RWPE1 (cell line): ENCODE measurements at places on chromosomes 12 and 14.

DNA sequence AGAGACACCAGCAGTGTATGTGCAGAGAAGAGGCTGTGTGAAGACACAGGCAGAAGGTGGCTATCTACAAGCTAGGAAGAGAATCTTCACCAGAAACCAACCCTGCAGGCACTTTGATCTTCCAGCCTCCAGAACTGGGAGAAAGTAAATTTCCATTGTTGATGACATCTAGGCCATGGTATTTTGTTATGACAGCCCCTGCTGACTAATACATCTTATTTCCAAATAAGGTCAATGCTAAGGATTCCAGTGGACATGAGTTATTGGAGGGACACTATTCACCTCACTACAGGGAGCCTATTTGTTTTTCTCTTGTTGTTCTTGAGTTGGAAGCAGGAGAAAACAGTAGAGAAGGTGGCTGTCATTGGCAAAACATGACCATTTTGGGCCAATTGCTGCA, 88.5 kb upstream of the RIN3 start:
- DNase-seq, result peak; percentile 16

DNA sequence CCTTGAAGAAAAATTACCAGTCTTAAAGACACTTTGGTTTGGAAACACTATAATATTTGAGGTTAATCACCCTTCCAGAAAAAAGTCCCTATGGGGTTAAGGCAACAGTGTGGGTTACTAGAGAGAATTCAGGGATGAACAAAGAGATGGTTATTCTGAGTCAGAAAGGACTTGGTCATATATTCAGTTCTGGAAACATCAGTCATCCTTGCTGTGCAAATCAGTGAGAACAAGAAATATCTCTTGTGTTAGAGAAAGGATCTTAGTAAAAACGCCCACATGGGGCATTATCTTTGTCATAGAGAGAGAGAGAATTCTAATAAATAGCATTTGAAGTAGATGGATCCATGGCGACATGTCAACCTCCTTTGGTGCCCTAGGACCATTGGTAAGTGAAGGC, 59.4 kb upstream of the E2F7 start:
- no peak for DNase-seq

DNA sequence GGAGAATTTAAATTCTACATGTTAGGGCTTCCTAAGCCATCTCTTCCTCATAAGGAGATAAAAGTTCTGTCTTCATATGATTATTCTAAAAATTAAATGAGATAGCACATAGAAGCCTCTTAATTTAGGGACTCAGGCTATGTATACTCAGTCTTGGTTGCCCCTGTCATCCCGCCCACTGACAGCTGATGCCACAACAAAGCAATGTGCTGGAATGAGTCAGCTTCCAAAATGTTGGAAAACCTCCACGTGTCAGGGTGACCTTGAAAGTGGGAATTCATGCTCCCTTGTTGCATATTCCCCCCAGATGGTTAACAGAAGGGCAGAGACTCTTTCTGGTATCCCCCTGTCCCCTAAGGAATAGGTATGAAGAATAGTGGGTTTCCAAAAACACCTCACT, 238.0 kb upstream of the DDHD1 start:
- DNase-seq, result peak; percentile 47

DNA sequence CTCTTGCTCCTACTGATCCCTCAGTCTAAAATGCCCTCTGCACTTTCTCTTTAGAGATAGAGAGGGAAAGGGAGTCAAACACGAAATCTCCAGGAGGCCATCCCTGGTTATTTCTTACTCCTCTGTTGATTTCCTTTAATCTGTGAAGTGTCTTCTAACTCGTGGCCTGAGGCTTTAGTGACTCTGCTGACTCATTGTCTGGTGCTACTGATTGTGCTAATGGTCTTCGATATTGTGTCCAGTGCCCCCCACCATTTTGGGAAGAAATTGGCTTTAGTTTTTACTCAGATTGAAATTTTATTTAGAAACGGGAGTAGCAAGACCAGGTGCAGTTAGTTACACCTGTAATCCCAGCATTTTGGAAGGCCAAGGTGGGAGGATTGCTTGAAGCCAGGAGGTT, 839 bp downstream of the CLEC9A start:
- no peak for DNase-seq

DNA sequence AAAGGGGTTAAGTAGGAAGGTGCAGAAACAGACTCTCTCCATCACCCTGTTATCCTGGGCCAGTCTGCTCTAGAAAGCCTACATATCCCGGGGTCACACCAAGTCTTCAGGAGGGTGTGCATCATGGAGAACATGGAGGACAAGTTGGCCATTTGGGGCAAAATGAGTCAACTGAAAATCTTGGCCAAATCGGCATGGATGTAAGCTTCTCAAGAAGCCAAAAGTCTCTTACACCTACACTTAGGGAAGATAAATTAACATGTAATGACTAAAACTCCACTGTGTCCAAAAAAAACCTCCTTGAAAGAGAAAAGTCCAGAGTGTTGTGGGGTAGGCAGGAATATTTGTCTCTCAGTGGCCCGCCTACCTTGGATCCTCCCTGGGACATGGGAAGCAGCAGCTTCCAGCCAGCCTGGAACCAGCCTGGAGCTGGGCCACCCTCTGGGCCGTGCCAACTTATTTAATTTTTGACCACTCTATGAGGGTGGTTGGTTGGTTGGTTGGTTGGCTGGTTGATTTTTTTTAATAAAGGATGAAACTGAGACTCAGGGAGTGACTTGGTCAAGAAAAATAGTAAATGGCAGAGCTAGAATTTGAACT, 17.9 kb upstream of the TC2N start:
- DNase-seq, result no peak

- no peak for DNase-seq
Measured at GRCh38 chr12:49895773-49896172, 7.9 kb downstream of the FAIM2 start.

DNA sequence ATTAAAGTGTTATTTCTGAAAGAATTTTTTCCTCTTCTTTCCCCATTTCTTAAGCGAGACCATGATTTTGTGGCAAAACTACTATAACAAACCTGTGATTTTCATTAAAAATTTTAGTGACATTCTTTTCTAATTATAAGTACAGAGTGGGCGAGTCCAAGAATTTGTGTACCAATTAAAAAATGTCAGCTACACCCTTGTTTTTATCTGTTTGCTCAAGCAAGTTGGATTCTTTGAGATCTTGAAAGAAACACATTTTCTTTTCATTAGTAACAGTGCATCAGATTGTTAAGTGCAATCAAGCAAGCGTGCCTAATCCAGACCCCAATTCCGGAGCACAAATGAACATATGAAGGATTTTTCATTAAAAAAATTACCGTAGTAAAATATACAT, 338.8 kb upstream of the DDHD1 start:
- no peak for DNase-seq

GRCh38 chr12:41777064-41777790, 367.4 kb downstream of the GXYLT1 start:
- DNase-seq, result no peak

DNA sequence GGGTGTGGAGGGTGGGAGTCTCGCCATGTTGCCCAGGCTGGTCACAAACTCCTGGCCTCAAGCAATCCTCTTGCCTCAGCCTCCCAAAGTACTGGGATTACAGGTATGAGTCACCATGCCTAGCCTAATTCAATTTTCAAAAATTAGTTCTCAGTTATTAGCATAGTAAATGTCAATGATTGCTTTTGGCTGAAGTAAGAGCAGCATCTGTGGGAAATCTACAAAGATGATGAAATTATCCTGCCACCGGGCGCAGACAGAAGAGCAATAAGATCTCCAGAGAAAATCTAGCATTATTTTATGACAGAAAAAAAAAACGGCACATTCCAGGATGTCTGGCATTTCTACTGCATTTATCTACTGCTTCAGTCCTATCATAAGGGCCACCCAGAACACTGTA, 97.9 kb upstream of the DAAM1 start:
- no peak for DNase-seq

DNA sequence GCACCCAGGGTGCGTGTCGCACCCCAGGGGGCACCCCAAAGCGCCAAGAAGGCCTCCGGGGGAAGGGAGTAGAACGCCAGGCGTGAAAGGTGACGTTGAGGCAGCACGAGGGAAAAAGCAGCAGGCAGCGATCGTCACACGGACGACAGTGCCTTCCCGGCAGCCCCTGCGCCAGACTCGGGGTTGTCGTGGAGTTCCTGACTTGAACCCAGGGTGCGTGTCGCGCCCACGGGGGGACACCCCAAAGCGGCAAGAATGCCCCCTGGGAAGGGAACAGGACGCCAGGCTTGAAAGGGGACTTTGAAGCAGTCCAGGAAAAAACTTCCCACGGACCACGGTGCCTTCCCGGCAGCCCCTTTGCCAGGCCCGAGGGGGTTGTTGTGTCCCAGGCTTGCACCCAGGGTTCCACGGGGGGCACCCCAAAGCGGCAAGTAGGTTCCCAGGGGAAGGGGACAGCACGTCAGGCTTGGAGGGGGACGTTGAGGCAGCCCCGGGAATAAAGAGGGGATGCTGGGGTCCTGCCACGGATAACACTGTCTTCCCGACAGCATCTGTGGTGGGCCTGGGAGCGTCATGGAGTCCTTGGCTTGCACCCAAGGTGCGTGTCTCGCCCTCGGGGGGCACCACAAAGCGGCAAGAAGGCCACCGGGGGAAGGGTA, 159.2 kb upstream of the ALG10B start:
- no peak for DNase-seq

- no peak for DNase-seq
Measured at GRCh38 chr14:76537906-76538647, 162.1 kb downstream of the ESRRB start.

DNA sequence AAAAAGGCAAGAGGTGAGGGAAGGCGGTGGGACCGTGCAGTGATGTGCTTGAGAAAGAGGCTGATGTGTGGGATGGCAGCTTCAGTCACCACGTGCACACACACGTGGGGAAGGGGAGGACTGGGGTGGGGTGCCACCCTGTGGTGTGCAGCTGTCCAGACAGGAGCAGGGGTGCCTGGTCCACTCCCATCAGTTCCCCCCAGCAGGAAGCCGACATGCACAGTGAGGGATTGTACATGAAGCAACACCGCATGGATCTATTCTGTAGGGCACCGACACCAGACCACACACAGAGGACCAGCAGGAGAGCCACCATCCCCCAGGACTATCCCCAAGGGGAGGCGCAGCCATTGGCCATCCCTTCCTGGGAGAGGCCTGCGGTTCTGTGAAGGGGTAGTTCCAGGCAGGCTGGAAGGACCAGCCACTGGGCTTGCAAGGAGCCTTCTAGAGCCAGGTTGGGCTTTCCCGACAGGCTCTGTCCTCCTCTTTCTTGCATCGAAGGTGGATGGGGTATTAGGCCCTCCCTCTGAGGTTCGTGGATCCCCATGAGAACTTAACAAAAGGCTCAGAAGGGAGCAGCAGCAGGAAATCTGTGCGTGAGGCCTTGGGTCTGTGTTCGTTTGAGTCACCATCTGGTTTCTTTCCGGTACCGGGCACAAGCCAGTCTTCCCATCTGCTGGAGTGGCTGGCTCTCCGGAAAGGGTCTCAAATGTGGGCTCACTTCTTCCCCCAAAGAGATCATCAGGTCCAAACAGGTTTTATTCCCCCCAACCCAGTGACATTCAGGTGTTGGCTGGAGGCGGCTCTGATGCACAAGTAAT, 59.8 kb downstream of the PLEKHG3 start:
- DNase-seq, result no peak

- DNase-seq, result no peak
Measured at GRCh38 chr12:86670986-86671385, 414.8 kb upstream of the MGAT4C start.

DNA sequence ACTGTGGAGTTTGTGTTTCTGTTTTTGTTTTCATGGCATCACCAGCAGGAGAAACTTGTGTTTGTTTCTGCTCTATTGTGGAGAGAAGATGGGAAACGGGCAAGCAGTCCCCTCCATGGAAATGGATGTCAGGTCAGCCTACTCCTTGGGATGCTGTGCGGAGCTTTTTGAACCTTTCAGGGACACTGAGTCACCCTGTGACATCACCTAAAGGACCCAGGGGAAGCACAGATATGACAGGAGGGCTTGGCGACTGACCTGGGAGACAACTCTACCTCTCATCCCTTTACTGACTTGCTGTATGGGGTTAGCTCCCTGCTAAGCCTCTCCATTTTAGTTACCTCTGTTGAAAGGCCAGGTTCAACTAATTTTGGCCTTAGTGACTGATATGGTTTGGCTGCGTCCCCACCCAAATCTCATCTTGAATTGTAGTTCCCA, 706.9 kb upstream of the TMEM132C start:
- DNase-seq, result no peak

GRCh38 chr14:59785629-59786028, 84.9 kb downstream of the RTN1 start:
- no peak for DNase-seq

- no peak for DNase-seq
Measured at GRCh38 chr14:39433452-39433813, 1.2 kb upstream of the FBXO33 start.

- no peak for DNase-seq
Measured at GRCh38 chr14:100299238-100299560, 7.0 kb downstream of the SLC25A29 start.

DNA sequence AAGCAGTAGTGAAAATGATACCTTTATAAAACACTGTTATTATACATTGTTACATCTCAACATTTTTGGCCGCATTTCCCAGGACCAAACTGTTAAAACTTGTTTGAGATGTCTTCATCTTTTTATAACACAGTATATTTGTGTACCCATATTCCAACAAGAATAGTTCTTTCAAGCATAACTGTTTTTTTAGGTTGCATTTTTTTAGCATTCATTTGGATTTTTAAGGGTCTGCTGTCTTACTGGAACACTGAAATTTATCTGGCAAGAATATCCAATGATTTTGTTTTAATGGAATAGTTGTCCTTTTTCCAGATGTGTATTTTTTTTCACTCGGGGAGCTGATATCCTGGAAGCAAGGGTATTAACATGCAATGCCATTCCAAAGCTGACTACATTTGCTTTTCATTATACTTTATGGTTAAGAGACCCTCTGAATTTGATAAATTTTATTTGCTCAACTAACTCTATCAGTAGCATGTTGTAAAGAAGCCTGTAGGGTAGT, 8.9 kb upstream of the NAV3 start:
- no peak for DNase-seq

DNA sequence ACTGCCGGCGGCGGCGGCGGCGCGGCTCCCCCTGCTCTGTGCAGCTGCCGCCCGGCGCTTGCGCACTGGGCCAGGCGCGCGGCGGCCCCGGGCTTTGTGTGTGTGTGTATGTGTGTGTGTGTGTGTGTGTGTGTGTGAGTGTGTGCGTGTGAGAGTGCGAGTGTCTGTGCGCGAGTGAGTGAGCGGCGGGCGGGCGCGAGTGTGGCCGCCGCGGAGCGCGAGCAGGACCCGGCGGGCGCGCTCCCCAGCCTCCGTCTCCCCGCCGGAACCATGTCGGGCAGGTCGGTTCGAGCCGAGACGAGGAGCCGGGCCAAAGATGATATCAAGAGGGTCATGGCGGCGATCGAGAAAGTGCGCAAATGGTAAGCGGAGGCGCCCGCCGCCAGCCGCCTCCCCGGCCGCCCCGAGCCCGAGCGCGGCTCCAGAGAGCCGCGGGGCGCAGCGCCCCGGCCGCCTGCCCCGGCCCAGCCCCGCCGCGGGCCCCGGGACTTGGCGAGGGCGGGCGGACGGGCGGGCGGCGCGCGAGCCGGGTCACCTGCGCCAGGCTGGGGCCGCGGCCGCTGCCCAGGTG, at the start of gene BCL7A:
Gene BCL7A, plus strand, starts transcription at position 63 of the 571 bp plus-strand sequence. Its CDS starts 208 bp downstream, at position 271.
- DNase-seq, result peak; percentile 45

- peak; percentile 92 for DNase-seq
Measured at GRCh38 chr12:6946033-6946919, 2.5 kb downstream of the C12orf57 start.

- peak; percentile 89 for DNase-seq
Measured at GRCh38 chr14:69685218-69685616, 73.8 kb downstream of the SUSD6 start.
